ENCODE measurements at places on chromosomes 7 and 10. TPM values are rescaled to one million over a fixed set of nuclear protein-coding genes. Genes with fewer than 3 reads are reported as not detected.

DNA sequence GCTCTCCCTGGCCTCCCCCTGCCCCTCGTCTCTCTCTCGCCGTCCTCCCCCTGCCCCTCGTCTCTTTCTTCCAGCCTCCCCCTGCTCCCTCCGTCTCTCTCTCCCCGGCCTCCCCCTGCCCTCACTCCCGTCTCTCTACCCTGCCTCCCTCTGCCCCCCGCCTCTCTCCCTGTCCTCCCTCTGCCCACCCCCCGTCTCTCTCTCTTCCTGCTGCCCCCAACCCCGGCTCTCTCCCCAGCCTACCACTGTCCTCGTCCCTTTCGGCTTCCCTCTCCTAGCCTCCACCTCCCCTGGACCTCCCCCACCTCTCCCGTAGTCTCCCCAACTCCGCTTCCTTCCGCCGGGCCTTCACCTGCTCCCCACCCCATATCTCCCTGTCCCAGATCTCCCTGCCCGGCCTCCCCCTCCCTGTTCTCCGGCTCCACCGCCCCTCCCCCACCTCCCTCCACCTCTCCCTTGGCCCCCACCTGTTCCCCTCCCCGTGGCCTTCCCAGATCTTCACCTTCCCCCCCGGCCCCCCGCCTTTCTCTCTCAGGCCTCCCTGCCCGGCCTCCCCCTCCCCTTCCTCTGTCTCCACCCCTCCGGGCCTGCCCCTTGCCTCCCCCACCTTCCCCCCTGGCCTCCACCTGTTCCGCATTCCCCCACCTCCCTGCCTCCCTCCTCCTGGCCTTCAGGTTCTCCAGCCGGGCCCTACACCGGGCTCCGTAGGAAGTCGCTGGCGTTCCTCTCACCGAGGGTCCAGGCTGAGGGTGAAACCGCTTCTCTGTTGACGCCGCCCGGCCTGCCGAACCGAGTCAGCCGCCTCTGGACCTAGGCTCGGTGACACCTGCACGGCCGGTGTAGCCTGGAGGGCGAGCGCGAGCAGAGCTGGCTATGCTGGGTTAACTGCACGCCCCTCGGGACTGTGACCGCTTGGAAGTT is 1.2 kb downstream of the GET4 start:
- peaks cover 25% of the 10 kb centered on the region for H3K36me3 ChIP-seq
- peak overlapping the region; percentile 40 for H3K27ac ChIP-seq
- peaks cover 20% of the 10 kb centered on the region for H3K4me1 ChIP-seq
- H3K27me3 ChIP-seq, result no peaks in the 10 kb centered on the region
- peak overlapping the region; percentile 67 for H3K4me3 ChIP-seq
- peak; percentile 74 for DNase-seq

DNA sequence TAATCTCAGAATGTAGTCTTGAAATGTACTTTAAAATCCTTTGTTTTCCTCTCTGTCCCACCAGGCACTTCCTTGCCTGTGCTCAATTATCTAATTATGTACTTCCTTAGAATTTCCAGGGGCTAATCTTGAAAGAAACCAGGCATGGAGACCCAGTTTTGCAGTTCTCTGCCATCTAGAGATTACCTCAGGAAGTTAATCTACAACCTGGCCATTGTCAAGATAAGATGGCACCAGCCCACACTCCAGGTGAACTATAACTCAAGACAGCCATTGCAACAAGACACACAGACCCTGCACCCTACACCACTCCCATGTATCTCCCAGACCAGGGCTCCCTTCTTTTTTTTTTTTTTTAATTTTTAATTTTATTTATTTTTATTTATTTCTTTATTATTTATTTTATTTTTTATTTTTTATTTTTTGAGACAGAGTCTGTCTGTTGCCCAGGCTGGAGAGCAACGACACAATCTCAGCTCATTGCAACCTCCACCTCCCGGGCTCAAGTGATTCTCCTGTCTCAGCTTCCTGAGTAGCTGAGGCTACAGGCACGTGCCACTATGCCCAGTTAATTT is 85.9 kb upstream of the TRIM24 start:
- H3K27ac ChIP-seq, result no peak overlapping the region
- no peak for DNase-seq
- H3K4me1 ChIP-seq, result no peaks in the 10 kb centered on the region
- no peaks in the 10 kb centered on the region for H3K27me3 ChIP-seq
- no peaks in the 10 kb centered on the region for H3K36me3 ChIP-seq

- H3K4me3 ChIP-seq, result no peak overlapping the region
- H3K4me1 ChIP-seq, result no peaks in the 10 kb centered on the region
- H3K27ac ChIP-seq, result no peak overlapping the region
- H3K27me3 ChIP-seq, result no peaks in the 10 kb centered on the region
Observed at GRCh38 chr10:66837990-66838389, 87.8 kb upstream of the LRRTM3 start.

DNA sequence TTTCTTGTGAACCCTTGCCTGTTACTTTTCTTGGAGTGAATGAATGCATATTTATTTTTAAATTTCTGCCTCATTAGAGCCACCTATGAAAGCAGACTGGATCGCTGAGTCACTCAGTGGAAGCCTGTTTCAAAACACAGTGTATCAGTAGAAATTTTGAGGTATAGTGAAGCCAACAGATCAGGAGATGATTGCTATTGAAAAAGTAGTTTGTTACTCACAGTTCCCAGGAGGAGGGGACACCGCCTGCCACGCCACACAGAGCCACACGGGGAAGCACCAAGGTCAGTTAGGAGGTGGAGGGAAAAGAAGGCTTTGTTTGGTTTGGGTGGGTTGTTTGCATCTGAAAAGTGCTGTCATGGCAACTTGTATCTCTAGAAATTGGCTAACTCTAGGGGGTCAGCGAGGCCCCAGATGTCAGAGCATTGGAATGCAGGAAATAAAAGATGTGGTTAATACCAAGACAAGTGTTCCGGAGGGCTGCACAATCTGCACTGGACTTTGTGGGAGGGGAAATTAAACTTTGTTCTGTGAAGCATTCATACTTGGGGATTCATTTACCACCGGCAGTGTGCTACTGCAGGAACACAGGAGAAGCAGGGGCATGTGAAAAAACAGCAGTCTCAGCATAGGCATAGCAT is 106.4 kb upstream of the SDK1 start:
- peak overlapping the region; percentile 3 for H3K4me3 ChIP-seq
- H3K27me3 ChIP-seq, result no peaks in the 10 kb centered on the region
- H3K36me3 ChIP-seq, result no peaks in the 10 kb centered on the region
- peak; percentile 87 for DNase-seq

The NIPSNAP2 gene
- total RNA-seq, result 96.1 TPM

DNA sequence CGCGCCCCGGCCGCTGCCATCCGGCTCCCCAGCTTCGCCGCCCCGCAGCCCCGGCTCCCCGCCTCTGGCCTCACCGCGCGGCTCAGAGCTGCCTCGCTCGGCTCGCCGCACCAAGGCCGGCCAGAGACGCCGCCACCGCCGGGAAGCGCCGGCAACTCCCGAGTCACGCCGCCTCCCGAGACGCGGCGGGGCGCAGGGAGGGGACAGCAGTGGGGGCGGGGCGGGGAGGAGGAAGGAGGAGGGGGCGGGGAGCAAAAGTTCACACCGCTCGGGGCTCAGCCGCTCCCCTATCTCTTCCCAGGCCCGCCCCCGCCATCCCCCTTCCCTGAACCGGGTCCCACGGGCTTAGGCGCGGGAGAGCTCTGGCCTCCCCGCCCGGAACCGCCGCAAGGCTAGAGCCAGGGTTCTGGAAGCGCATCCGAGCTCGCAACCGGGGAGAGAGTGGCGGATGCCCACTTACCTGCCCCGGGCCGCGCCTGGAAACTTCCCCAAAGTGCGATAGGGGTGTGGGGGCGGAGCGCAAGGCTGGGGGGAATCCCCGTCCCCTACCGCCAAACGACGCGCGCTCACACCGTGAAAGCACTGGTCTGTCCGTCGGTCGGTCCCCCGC is 1.0 kb downstream of the CHST15 start:
- H3K4me3 ChIP-seq, result peak overlapping the region; percentile 75
- no peaks in the 10 kb centered on the region for H3K36me3 ChIP-seq
- H3K4me1 ChIP-seq, result peaks cover 11% of the 10 kb centered on the region
- no peaks in the 10 kb centered on the region for H3K27me3 ChIP-seq
- peak overlapping the region; percentile 83 for H3K27ac ChIP-seq

The PIK3AP1 gene
- 1.7 TPM for total RNA-seq

DNA sequence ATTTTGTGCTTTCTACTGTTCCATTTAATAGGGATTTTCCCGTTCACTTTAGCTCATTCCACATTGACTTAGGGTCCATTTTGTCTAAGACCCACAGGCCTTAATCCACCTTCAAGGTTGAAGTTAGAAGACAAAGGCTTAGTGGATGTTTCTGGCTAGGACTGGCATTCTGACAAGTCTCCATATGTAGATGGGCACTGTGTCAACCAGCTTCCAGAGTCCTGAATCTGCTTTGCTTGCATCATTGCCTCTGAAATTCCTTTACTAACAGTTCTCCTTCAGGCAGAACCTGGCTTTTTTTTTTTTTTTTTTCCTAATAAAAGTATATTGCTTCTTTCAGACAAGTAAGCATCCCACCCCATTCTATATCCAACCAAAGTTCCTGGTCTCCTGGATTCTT is 69.6 kb upstream of the PDCD4 start:
- H3K27ac ChIP-seq, result no peak overlapping the region
- H3K4me3 ChIP-seq, result no peak overlapping the region
- no peaks in the 10 kb centered on the region for H3K27me3 ChIP-seq
- H3K36me3 ChIP-seq, result no peaks in the 10 kb centered on the region

GRCh38 chr7:142910481-142910880 is 23.1 kb downstream of the TRPV5 start:
- H3K4me3 ChIP-seq, result no peak overlapping the region
- DNase-seq, result no peak
- H3K36me3 ChIP-seq, result no peaks in the 10 kb centered on the region
- H3K4me1 ChIP-seq, result peaks cover 37% of the 10 kb centered on the region

DNA sequence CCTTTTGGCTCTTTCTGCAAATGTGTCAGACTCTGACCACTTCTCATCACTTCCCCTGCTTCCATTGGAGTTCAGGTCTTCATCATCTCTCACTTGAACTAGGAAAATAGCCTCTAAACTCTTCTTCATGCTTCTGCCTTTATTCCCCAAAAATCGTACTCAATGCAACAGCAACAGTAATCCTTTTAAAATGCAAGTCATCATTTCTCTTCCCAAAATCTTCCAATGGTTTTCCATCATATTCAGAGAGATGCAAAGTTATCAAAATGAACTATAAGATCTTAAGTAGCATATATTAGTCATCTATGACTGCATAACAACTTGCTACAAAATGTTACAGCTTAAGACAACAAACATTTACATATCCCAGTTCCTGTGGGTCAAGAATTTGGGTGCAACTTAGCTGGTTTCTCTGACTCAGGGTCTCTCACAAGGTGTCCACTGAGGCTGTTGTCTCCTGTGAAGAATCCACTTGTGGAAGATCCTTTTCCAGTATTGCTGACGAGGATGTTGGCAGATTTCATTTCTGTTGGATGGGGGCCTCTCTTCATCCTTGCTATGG is 31.0 kb upstream of the ETV1 start:
- no peaks in the 10 kb centered on the region for H3K27me3 ChIP-seq
- no peak for DNase-seq
- no peaks in the 10 kb centered on the region for H3K4me1 ChIP-seq
- no peaks in the 10 kb centered on the region for H3K36me3 ChIP-seq

GRCh38 chr10:132308587-132309470 is 1.1 kb upstream of the STK32C start:
- peak overlapping the region; percentile 73 for H3K4me3 ChIP-seq
- no peaks in the 10 kb centered on the region for H3K27me3 ChIP-seq
- DNase-seq, result no peak
- H3K4me1 ChIP-seq, result peaks cover 5% of the 10 kb centered on the region
- no peak overlapping the region for H3K27ac ChIP-seq

- no peak for DNase-seq
- H3K4me1 ChIP-seq, result no peaks in the 10 kb centered on the region
- H3K27ac ChIP-seq, result no peak overlapping the region
- H3K4me3 ChIP-seq, result no peak overlapping the region
- peaks cover 7% of the 10 kb centered on the region for H3K27me3 ChIP-seq
Observed at GRCh38 chr10:123639131-123639530, 27.0 kb upstream of the GPR26 start.

DNA sequence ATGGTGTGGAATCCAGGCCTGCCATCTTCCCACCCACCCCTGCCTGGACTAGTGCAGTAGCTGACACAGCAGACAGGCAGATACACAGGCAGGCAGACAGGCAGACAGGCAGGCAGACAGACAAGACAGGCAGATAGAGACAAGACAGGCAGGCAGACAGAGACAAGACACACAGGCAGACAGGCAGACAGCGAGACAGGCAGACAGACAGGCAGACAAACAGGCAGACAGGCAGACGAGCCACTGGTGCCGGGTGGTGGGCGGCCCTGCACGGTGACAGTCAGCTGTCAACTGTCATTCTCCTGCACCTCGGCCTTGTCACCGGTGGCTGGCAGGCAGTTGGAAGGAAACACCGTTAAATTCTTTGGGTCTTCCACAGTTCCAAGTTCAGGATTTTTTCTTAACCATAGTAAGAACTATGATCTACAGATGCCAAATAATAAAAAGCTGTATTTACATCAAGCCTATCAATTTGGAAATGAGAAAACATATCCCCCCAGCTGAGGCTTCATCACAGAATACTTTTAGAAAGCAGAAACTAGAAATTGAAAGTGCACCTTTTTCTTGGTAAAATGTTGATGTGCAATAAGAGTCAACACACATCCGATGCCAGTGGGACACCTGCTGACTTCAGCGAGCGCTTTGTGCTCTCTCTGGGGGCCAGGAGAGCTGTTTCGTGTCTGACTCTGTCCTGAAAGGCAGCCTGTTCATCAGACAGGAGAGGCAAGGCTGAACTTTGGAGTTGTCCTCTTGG is 250.4 kb downstream of the DNAJB6 start:
- DNase-seq, result no peak
- H3K36me3 ChIP-seq, result no peaks in the 10 kb centered on the region
- H3K27ac ChIP-seq, result no peak overlapping the region
- no peaks in the 10 kb centered on the region for H3K4me1 ChIP-seq
- H3K4me3 ChIP-seq, result no peak overlapping the region

- no peak overlapping the region for H3K27ac ChIP-seq
- H3K27me3 ChIP-seq, result no peaks in the 10 kb centered on the region
- H3K4me3 ChIP-seq, result no peak overlapping the region
- H3K36me3 ChIP-seq, result no peaks in the 10 kb centered on the region
- DNase-seq, result no peak
- no peaks in the 10 kb centered on the region for H3K4me1 ChIP-seq
Observed at GRCh38 chr10:127306479-127306878, 110.1 kb upstream of the INSYN2A start.

DNA sequence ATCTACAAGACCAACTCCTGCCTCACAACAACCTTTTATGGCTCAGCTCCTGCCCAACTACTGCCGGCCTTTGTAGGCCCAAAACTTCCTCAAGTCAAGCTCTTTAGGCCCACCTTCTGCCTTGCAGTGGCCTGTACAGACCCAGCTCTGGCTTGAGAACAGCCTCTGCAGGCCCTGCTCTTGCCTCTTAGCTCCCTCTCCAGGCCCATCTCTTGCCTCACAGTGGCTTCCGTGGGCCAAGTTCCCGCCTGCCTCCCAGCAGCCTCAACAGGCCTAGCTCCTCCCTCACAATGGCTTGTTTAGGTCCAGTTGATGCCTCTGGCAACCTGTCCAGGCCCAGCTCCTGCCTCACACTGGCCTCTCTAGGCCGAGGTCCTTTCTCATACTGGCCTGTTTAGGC is 32.4 kb upstream of the VKORC1L1 start:
- DNase-seq, result no peak
- H3K4me3 ChIP-seq, result no peak overlapping the region
- no peaks in the 10 kb centered on the region for H3K4me1 ChIP-seq
- no peaks in the 10 kb centered on the region for H3K36me3 ChIP-seq
- H3K27ac ChIP-seq, result no peak overlapping the region

GRCh38 chr7:146875981-146876380 is 759.4 kb downstream of the CNTNAP2 start:
- H3K27ac ChIP-seq, result no peak overlapping the region
- H3K27me3 ChIP-seq, result no peaks in the 10 kb centered on the region
- no peak for DNase-seq

Data from PC-9 (cell line).